ENCODE measurements at places on chromosomes 12 and 14.

- no peak for DNase-seq
Observed at GRCh38 chr12:30866256-30866655, 60.3 kb upstream of the TSPAN11 start.

DNA sequence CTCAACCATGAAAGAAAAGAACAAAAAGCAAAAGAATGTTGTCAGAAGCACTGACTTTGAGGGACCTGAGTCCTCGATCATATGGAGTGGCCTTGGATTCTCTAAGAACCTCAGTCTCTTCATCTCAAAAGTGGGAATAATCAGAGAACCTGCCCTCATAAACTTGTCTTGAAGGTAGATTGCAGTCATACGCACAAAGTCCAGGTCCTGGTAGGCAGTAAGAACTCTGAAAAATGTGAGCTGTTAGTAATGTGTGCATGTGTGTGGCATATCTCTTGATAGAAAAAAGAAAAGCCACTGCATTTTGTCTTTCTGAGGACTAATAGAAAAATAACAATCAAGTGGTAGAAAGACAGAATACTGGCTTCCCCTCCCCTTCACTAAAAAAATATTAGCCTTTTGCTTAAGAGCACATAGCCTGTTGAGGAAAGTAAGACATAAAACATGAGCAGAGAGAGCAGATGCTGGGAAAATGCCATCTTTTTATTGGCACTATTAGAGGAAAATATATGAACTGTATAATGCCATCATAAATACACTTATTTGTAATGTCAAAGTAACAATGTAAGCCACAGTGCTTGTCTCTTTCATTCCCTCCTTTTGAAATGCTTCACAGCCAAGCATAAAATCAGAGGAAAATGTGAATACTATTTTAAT is 205.1 kb upstream of the TBX3 start:
- DNase-seq: no peak

GRCh38 chr12:12011880-12012260 is 58.9 kb upstream of the BCL2L14 start:
- DNase-seq: no peak

- no peak for DNase-seq
Observed at GRCh38 chr14:101861464-101861863, 100.0 kb downstream of the PPP2R5C start.

GRCh38 chr12:89709995-89710872 is 1.6 kb upstream of the ATP2B1 start:
- peak; percentile 64 for DNase-seq

DNA sequence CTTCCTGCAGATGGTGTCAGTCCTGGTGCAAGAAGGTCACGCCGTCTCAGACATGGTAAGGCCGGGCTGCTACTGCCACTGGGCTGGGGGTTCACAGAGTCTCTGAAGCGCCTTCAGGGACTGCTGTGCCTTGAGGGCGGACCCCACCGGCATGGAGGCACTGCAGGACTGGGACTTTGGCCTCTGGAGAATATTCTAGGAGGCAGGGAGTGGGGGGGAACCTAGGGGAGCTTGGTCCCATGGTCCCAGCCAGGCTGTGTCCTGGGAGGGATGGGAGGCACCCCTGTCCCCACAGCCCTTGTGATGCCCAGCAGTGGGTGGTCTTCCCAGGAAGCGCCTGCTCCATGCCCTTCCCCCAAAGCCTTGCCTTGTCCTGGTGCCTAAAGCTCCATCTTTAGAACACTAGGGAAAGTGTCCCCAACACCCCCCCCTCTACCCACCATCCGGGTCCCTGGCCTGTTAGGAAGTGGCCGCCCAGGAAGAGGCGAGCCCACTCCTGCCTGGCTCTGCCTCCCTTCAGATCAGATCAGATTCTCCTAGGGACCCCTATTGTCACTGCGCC is 1.5 kb downstream of the AMN start:
- DNase-seq: no peak

DNA sequence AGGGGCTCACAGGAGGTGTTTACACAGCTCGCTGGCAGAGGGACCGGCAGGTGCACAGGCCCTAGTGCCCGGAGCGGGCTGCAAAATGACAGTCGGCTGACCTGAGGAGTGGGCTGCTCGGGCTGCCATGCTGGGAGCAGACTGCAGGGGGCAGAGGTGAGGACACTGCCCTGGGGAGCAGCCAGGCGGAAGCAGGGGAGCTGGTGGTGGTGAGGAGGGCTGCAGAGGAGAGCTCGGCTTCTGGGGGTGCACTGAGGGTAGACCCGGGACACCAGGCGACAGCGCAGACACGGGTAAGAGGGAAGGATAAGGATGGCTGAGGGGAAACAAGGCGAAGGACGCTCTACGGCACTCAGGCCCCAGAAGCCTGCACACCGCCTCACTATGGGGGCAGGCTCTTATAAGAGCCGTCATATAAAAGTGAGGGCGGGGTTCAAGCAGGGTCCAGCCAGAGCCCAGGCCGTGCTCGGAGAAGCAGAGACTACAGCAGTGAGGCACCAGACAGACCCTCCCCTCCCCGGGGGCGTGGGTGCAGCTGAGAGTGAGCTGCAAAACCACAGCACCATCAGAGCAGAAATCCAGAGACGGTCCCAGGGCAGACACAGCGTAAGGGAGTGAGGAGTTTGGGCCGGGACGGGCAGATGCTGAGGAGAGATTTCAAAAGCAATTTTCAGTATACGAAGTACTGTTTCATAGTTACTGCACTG is 62.5 kb downstream of the CCDC88C start:
- no peak for DNase-seq

DNA sequence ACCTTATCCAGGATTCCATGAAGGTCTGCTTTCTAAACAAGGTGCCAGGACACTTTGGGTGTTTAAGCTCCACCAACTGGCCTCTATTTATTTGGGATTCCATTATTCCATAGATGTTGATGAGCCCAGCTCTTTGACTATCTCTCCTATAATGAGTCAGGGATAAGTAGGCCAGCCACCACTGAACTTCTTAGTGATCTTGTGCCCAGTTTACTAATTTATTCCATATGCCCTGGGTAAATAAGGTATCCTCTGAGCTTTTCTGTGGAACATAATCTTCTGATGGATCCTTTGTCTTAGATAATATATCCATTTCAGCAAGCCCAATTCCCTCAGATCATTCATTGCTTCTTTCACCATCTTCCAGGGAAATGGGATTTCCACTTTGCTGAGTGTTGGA is 535.0 kb downstream of the FOXG1 start:
- no peak for DNase-seq

- DNase-seq: peak; percentile 92
Observed at GRCh38 chr14:50882932-50883826, 11.3 kb downstream of the ABHD12B start.

GRCh38 chr12:118398524-118398923 is 22.2 kb downstream of the SUDS3 start:
- no peak for DNase-seq

DNA sequence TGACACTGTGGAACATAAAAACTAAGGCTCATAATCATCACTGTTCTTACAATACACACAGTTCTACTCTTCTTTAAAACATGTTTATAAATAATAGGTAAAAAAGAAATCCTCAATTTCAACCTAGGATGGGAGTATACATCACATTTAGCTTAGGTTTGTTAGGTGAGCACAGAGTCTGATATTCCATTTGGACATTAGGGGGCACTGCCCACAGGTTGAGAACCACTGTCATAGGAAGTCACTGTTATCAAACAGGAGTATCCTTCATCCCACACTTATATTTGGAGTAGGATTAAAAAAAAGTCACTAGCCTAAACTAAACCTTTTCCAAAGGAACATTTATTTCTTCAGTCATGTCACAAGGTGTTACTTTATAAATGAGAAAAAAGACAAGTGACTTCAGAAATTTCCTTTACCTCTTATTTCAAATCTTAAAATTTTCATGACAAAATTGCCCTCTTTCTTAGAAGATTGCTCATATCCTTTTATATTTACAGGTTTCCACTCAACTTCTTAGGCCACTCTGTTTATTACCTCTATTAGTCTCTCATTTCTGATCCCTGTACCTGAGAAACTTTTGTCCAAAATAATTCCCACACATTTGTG is 240.6 kb downstream of the CPNE8 start:
- no peak for DNase-seq

DNA sequence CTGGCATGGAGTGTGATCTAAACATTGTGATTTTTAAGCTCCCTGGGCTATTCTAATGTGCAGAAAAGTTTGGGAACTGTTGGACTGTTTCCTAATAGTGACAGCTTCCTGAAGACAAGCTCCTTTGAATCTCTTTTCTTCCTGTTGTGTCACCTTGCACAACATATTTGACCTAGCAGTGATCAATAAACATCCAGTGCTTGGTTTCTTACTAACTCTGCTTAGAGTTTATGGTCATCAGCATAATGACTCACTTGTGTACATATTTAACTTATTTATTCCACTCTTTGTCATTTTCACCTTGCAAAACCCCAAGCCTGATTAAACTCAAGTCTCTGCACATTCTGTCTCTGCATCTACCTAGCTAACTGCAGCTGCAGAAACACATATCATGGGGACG is 27.3 kb upstream of the TBC1D30 start:
- DNase-seq: no peak

- no peak for DNase-seq
Observed at GRCh38 chr14:66403183-66403582, 83.0 kb upstream of the CCDC196 start.

DNA sequence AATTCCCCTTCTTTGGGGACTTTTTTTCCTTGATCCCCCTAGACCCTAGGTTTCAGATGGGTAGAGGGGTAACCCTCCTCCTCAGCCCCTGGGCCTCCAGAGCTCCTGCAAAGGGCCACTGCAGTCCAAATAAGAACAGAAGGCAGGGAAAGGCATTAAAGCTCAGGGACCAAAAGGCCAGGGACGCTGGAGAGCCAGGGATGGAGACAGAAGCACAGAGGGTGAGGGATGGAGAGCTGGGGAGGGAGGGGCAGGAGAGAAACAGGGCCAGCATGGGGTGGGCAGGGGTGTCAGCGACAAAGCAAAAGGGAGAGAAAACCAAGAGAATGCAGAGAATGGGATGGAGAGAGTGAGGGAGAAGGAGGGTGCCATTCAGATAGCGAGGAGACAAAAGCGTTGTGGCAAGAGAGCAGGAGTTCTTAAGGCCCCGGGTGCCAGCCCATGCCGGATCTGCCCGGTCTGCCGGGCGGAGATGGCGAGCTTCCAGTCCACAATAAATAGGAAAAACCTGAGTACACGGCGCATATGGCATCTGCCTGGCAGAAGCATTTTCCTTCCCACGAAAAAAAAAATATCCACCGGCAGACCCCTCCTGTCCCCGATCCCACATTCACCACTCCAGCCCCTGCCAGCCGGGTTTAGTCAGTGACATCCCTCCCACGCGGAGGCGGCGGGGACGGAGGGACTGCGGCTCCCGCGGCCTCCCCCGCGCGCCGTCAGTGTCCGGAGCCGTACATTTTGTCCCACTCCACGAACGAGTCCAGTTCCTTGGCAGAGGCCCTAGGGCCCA is 28.6 kb downstream of the FIGNL2 start:
- DNase-seq: no peak

- DNase-seq: no peak
Observed at GRCh38 chr12:76591476-76591875, 31.9 kb upstream of the OSBPL8 start.

DNA sequence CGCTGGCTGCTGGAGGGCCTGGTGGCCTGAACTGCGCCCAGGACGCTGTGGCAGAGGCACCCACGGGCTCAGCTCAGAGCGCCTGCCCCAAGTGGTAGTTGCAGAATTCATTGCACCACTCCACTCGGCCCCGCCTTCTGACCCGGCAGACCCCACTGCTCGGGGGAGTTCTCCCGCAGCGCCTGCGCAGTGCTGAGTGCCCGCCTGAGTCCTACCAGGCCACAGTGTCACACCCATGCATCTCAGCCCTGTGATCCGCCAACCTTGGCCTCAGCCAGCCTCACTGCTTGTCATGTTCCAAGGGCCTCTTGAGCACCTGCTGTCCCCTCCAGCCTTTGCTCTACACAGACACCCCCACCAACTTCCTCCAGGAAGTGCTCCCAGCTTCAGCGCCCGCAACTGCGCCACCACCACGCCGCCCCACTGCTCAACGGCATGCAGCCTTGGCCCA is 12.2 kb downstream of the DEGS2 start:
- DNase-seq: no peak

- DNase-seq: no peak
Observed at GRCh38 chr14:99129211-99129696, 142.7 kb downstream of the BCL11B start.

GRCh38 chr12:7542813-7543212 is 39.2 kb upstream of the CD163 start:
- no peak for DNase-seq

DNA sequence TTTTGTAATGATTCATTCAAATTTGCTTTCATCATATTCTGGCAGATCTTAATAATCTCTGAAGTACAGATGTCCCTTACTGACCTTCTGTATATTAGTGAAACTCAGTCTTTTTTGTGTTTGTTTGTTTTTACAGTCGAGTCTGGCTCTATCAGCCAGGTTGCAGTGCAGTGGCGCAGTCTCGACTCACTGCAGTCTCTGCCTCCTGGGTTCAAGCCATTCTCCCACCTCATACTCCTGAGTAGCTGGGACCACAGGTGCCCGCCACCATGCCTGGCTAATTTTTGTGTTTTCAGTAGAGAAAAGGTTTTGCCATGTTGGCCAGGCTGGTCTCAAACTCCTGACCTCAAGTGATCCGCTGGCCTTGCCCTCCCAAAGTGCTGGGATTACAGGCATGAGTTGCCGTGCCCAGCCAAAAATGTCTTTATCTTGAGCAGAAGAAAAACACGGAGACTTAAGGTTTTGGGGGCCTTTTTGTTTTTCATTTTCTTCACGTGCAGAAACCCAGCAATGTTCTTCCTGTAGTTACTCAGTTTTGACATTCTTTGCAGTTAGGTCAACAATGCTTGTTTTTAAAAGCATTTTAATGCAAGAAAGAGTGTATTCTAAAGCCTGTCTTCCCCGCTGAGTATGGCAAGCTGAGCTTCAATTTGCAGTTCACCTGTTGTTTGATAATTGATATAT is 79.5 kb downstream of the FAR2 start:
- DNase-seq: no peak

- no peak for DNase-seq
Observed at GRCh38 chr12:72836194-72836593, 564.0 kb downstream of the TRHDE start.

GRCh38 chr12:130026608-130027176 is 122.9 kb upstream of the TMEM132D start:
- peak; percentile 19 for DNase-seq

- DNase-seq: no peak
Observed at GRCh38 chr12:132228476-132229192, 84.4 kb downstream of the NOC4L start.

DNA sequence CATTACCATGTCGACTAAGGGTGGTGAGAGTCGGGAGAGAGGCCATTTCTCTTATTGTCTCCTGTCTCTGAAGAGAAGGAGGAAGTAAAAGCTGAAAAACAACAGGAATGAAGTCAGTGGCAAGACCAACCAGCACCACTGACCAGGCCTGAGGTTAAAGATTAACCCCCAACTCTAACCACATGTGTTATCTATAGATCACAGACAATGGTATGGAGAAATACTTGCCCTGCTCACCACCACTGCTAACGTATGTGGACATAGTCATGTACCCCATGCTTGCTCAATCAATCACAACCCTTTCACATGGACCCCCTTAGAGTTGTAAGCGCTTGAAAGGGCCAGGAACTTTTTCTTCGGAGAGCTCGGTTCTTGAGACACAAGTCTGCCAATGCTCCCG is 690.9 kb upstream of the LMO3 start:
- no peak for DNase-seq
